Breast epithelium (tissue), 4 donors: ENCODE measurements at places on chromosomes 2 and 18. TPM values are rescaled to one million over a fixed set of nuclear protein-coding genes. Genes with fewer than 3 reads are reported as not detected.

- H3K27ac ChIP-seq, result no peak overlapping the region
- no peak overlapping the region for H3K4me3 ChIP-seq
- H3K27me3 ChIP-seq, result no peaks in the 10 kb centered on the region
- DNase-seq, result no peak
- no peaks in the 10 kb centered on the region for H3K36me3 ChIP-seq
- H3K4me1 ChIP-seq, result no peaks in the 10 kb centered on the region
These were observed 25.4 kb downstream of the HPCAL1 start for GRCh38 chr2:10327896-10328669.

DNA sequence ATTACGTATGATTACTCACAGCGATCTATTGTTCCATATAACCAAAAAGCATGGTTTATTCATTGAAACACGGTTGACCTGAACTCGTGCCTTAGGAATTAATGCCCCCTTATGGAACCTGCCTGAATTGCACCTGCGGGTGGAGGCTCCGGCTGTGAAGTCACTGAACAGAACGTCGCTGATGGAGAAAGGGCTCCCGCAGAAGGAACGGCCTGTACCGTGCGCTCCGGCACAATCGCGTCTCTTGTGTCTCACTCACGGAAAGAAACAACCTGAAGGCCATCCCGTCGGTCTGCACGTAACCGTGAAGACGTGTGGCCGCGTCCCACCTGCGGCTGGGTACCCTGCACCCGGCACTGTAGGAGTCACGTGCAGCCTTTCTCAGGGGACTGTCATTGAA, 133.1 kb downstream of the NFATC1 start:
- no peak overlapping the region for H3K27ac ChIP-seq
- no peaks in the 10 kb centered on the region for H3K36me3 ChIP-seq
- DNase-seq, result no peak
- H3K4me1 ChIP-seq, result no peaks in the 10 kb centered on the region
- H3K27me3 ChIP-seq, result no peaks in the 10 kb centered on the region
- H3K4me3 ChIP-seq, result no peak overlapping the region

DNA sequence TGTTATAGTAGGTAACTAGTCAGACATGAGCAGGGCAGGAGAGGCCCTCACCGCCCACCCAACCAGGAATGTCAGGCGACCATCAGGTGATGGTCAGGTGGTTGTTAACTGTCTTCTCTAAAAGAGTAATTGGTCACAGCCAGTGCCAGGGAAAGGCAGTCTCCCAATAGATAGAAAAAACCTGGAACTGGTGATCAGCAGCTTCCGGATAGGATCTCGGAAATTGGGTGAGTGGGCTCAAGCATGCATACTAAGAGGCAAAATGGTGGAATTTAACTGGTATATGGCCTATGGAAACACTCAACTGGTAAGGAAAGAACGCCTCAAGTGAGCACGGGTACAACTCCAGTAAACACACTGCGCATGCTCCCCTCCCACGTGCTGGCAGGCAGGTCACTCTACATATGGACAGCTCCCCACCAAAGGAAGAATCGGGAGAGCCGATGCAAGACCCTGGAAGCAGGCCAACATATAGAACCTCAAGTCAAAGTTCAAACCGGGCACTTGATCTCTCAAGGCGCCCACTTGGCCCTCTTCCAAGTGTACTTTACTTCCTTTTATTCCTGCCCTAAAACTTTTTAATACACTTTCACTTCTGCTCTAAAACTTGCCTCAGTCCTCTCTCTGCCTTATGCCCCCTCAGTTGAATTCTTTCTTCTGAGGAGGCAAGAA, 43.5 kb upstream of the TMEM131 start:
- no peaks in the 10 kb centered on the region for H3K27me3 ChIP-seq
- no peak overlapping the region for H3K4me3 ChIP-seq
- H3K27ac ChIP-seq, result no peak overlapping the region
- no peak for DNase-seq

- DNase-seq, result no peak
- H3K4me3 ChIP-seq, result no peak overlapping the region
- H3K36me3 ChIP-seq, result no peaks in the 10 kb centered on the region
- no peak overlapping the region for H3K27ac ChIP-seq
These were observed 54.5 kb upstream of the GLI2 start for GRCh38 chr2:120681181-120681580.

DNA sequence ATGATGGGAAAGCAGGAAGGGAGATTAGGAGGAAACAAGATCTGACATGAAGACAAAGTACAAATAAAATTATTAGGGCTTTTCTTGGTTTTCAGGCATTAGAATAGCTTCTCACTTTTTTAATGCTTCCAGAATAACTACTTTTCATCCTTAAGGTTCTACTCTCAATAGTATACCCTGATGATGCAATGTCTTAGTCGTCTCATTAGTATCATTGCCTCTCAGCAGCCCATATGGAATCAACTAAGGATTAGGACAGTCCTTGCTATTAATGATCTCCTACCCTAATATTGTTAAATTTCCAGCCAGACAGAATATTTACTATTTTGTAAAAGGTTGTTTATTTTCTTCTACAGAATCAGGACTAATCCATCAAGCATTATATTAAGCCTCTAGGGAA, 55.9 kb downstream of the RELCH start:
- H3K4me1 ChIP-seq, result no peaks in the 10 kb centered on the region
- H3K4me3 ChIP-seq, result no peak overlapping the region
- H3K27ac ChIP-seq, result no peak overlapping the region
- H3K36me3 ChIP-seq, result no peaks in the 10 kb centered on the region

- H3K36me3 ChIP-seq, result peaks cover 4% of the 10 kb centered on the region
- no peaks in the 10 kb centered on the region for H3K4me1 ChIP-seq
- H3K4me3 ChIP-seq, result no peak overlapping the region
- no peak overlapping the region for H3K27ac ChIP-seq
- DNase-seq, result no peak
- H3K27me3 ChIP-seq, result no peaks in the 10 kb centered on the region
These were observed 39.4 kb downstream of the MYOM1 start for GRCh38 chr18:3180325-3180724.

DNA sequence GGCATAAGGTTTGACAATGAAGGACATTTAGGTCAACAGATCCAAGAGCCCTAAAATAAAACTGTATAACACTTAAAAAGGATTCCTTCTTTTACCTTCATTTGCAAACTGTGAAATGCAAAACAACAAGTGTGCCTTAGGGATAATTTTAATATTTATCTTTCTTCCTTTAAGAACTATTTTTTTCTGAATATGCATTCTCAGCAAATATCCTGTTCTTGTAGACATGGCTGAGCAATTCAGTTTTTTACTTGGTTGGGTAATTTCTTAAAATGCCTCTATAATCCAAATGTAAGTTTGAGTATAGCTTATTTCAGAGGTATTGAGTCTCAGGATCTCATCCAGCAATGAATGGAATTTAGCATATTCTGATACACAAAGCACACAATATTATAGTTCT, 43.0 kb upstream of the KCNJ3 start:
- no peaks in the 10 kb centered on the region for H3K4me1 ChIP-seq
- no peak for DNase-seq
- no peak overlapping the region for H3K27ac ChIP-seq
- no peaks in the 10 kb centered on the region for H3K36me3 ChIP-seq

DNA sequence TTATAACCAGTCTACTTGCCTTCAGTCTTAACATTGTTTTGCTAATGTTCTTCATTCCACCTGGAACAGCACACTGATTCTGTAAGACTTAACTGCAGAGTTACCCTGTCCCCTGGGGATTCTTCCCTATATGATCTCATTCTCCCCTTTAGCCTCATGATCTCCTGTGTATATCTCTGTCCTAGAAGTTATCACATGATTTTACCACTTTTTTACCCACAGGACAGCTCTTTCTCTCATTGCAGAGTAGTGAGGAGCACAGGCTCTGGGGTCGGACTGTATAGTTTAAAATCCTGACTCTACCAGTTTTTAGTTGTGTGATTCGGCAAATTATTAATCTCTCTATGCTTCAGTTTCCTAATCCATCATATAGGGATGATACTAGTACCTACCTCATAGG, 14.2 kb upstream of the EXOC6B start:
- no peak overlapping the region for H3K4me3 ChIP-seq
- no peaks in the 10 kb centered on the region for H3K36me3 ChIP-seq
- no peak overlapping the region for H3K27ac ChIP-seq
- H3K27me3 ChIP-seq, result peaks cover 5% of the 10 kb centered on the region
- no peak for DNase-seq

DNA sequence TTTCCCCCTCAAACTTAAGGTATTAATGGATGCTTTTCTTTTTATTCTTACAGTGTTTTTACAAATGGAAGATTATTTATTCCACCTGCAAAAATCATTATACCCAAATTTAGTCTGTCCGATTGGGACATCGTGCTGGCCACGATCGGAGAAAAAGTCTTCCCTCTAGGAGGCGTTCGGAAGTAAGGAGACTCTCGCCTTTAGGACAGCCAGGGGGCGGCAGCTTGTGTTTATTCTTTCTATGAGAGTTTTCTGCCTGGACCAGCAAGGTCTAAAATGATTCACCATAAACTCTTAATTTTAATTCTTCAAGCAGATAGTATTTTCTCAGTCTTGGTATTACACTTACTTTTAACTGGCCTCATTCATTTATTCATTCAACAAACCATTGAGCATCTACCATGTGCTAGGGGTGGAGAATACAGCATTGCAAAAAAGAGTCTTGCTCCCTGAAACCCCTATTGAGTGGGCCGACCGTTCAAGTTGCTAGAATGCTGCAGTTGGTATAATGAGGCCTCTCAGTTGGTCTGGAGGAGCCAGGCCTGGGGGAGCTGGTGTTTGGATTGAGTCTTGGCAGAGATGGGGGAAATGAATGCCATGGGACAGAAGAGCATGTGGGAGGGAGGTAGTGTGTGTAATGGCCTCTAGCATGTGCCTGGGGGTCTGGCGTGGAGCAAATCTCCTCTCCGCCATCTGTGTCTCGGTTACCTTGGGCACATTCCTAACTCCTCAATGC, 38.7 kb downstream of the DCDC2C start:
- H3K4me1 ChIP-seq, result no peaks in the 10 kb centered on the region
- no peak for DNase-seq
- H3K27me3 ChIP-seq, result no peaks in the 10 kb centered on the region
- H3K4me3 ChIP-seq, result no peak overlapping the region

DNA sequence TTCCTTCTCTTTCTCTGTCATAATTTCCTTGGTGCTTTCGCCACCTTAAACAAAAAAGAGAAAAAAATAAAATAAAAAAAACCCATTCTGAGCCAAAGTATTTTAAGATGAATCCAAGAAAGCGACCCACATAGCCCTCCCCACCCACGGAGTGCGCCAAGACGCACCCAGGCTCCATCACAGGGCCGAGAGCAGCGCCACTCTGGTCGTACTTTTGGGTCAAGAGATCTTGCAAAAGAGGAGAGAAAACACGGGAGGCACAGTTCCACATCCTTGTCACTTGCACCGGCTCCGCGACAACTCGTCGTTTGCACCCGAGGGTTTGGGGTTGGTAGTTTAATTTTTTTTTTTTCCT, 1.8 kb upstream of the SP9 start:
- no peaks in the 10 kb centered on the region for H3K36me3 ChIP-seq
- peaks cover 10% of the 10 kb centered on the region for H3K4me1 ChIP-seq
- H3K27ac ChIP-seq, result no peak overlapping the region
- H3K4me3 ChIP-seq, result no peak overlapping the region

Gene CYS1
- 2.4 TPM for total RNA-seq

DNA sequence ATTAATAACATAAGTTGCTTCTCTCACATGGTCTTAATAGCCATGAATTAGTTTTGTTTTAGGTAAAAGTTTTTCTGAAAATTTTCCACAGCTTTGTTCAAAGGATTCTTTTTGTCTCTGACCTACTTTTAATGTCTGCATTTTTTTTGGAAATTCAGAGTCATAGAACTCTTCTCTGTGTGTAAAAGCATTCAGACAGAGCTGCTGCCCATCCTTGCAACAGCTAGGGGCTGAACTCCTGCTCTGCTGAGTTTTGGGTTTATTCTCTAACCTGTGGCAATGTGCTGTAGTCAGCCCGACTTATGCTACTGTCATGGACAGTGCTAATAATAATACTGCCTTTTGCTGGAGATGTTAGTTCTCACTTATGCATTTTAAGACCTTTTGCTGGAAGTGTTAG, 44.1 kb downstream of the RALBP1 start:
- no peaks in the 10 kb centered on the region for H3K4me1 ChIP-seq
- H3K27ac ChIP-seq, result no peak overlapping the region
- no peaks in the 10 kb centered on the region for H3K27me3 ChIP-seq
- H3K36me3 ChIP-seq, result no peaks in the 10 kb centered on the region
- no peak for DNase-seq
- H3K4me3 ChIP-seq, result no peak overlapping the region

DNA sequence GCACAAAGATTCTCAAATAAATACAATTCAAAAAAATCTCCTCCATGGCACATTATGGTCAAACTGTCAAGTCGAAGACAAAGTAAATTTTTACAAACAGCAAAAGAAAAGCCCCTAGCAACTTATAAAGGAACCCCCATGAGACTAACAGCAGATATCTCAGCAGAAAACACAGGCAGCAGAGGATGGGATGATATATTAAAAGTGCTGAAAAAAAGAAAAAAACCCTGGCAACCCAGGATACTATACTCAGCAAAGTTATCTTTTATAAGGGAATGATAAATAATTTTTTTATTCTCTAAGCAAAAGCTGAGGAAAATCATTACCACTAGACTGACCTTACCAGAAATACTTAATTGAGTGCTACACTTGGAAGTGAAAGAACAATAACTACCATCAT, 326.4 kb downstream of the CYRIA start:
- no peaks in the 10 kb centered on the region for H3K4me1 ChIP-seq
- DNase-seq, result no peak
- H3K4me3 ChIP-seq, result no peak overlapping the region
- no peaks in the 10 kb centered on the region for H3K36me3 ChIP-seq

Gene OSGEPL1
- total RNA-seq, result 11.6 TPM

Gene PLEK
- total RNA-seq, result 3.6 TPM

DNA sequence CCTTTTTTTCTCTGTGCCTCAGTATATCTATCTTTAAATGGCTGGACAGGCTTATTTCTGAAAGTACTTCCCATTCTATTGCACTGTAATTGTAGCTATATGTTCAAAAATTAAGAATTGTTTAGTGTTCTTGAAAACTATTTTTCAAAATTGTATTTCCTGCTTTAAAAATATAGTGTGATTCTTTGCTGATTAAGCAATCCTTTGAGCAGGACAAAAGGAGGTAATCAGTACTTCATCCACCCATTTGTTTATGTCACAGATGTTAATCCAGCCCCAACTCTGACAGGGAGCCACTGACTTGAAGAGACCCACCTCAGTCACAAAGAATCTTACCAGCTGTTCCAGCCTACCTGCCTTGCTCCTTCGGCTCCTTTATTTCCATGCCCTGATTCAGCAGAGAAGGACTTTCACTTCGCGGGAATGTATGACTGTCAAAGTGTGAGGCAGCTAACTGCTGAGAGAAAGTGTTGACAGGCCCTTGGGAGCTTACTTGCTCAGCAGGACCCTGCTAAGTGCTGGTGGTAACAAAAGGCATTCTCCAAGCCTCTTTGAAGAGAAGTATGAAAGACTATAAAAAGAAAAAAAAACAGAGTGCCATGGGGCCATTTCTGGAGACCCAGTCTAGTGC, 393.3 kb upstream of the CYRIA start:
- H3K36me3 ChIP-seq, result no peaks in the 10 kb centered on the region
- no peaks in the 10 kb centered on the region for H3K4me1 ChIP-seq
- H3K4me3 ChIP-seq, result no peak overlapping the region
- no peak for DNase-seq

- H3K4me3 ChIP-seq, result no peak overlapping the region
- no peaks in the 10 kb centered on the region for H3K4me1 ChIP-seq
- no peak for DNase-seq
- H3K27me3 ChIP-seq, result no peaks in the 10 kb centered on the region
These were observed 572.7 kb downstream of the EPHA4 start for GRCh38 chr2:220999356-220999755.

Gene AMER3
- total RNA-seq, result not detected

GRCh38 chr2:241891988-241892298, 22.4 kb downstream of the RTP5 start:
- no peak overlapping the region for H3K4me3 ChIP-seq
- peak overlapping the region; percentile 82 for H3K27ac ChIP-seq
- no peaks in the 10 kb centered on the region for H3K36me3 ChIP-seq
- no peak for DNase-seq
- H3K4me1 ChIP-seq, result peaks cover 6% of the 10 kb centered on the region

Gene ZSWIM2
- not detected for total RNA-seq
